ENCODE measurements at places on chromosomes 2 and 18. TPM values are rescaled to one million over a fixed set of nuclear protein-coding genes. Genes with fewer than 3 reads are reported as not detected.

Gene ANKRD62
- total RNA-seq, result not detected

Gene NTSR2
- total RNA-seq, result not detected

Gene MBD1
- 29.7 TPM for total RNA-seq

Gene CHRNG
- not detected for total RNA-seq

Gene TNFAIP6
- not detected for total RNA-seq

DNA sequence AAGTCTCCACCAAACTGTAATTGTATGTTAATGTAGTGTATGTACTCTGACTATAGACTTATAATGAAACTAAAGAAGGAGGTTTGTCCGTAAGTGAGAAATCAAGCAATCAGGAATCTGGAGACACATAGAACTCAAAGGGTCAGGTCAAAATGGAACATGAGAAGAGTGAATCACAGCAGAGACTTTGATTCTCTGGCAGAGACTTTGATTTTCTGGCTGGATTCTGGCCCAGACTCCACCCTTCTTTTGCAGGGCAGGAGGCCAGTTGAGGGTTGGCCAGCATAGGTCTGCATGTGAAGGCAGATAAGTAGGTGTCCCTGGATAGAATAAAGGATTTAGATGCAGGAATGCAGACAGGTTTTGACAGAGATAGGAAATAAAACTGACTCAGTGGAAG lies 11.0 kb upstream of the NCKAP5 start:
- no peak overlapping the region for H3K4me3 ChIP-seq
- no peaks in the 10 kb centered on the region for H3K27me3 ChIP-seq
- peaks cover 12% of the 10 kb centered on the region for H3K4me1 ChIP-seq
- H3K36me3 ChIP-seq, result no peaks in the 10 kb centered on the region
- DNase-seq, result peak; percentile 65

- no peak overlapping the region for H3K4me3 ChIP-seq
- no peak for DNase-seq
- H3K27me3 ChIP-seq, result no peaks in the 10 kb centered on the region
- H3K27ac ChIP-seq, result no peak overlapping the region
Measured at GRCh38 chr18:11802586-11802985, 48.6 kb upstream of the CHMP1B start.

- H3K27ac ChIP-seq, result no peak overlapping the region
- H3K4me1 ChIP-seq, result no peaks in the 10 kb centered on the region
- no peak for DNase-seq
- H3K4me3 ChIP-seq, result no peak overlapping the region
- H3K27me3 ChIP-seq, result no peaks in the 10 kb centered on the region
Measured at GRCh38 chr18:38539371-38539770, 973.8 kb upstream of the CELF4 start.

- no peaks in the 10 kb centered on the region for H3K27me3 ChIP-seq
- peak overlapping the region; percentile 16 for H3K4me3 ChIP-seq
- H3K36me3 ChIP-seq, result no peaks in the 10 kb centered on the region
- no peak overlapping the region for H3K27ac ChIP-seq
Measured at GRCh38 chr2:24919037-24919505, 966 bp downstream of the ADCY3 start.

GRCh38 chr2:6072768-6073167 lies 380.6 kb downstream of the SOX11 start:
- no peaks in the 10 kb centered on the region for H3K4me1 ChIP-seq
- no peak for DNase-seq
- no peak overlapping the region for H3K27ac ChIP-seq
- no peak overlapping the region for H3K4me3 ChIP-seq
- no peaks in the 10 kb centered on the region for H3K36me3 ChIP-seq
- no peaks in the 10 kb centered on the region for H3K27me3 ChIP-seq

DNA sequence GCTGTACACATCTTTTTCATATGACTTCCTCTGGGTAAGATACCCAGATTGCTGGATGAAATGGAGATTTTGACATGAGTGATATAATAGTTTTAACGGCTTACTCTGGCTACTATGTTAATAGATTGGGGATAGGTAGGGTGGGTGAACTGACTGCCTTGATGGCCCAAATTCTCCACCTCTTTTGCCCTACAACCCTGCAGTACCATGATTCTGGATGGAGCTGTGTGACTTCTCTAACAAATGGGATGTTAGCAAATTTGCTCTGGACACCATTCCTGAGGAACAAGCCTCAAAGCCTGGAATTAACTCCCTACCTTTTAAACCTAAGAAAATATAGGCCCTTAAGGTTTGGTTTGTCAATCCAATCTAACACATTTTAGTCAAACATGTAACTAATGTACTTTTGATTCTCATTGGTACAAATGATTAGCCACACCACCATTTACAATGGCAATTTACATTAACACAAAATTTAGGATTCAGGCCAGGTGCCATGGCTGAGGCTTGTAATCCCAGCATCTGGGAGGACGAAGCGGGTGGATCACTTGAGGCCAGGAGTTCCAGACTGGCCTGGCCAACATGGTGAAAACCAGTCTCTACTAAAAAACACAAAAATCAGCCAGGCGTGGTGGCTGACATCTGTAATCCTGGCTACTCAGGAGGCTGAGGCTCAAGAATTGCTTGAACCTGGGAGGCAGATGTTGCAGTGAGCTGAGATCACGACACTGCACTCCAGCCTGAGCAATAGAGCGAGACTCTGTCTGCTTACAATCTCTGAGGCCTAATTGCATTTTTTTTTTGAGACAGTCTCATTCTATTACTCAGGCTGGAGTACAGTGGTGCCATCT lies 12.8 kb downstream of the CLK1 start:
- H3K36me3 ChIP-seq, result peaks cover 59% of the 10 kb centered on the region
- H3K4me1 ChIP-seq, result no peaks in the 10 kb centered on the region
- DNase-seq, result no peak

GRCh38 chr2:104745846-104746245 lies 108.1 kb upstream of the POU3F3 start:
- no peak overlapping the region for H3K4me3 ChIP-seq
- no peak overlapping the region for H3K27ac ChIP-seq
- no peak for DNase-seq
- H3K36me3 ChIP-seq, result no peaks in the 10 kb centered on the region
- H3K27me3 ChIP-seq, result no peaks in the 10 kb centered on the region

- H3K4me1 ChIP-seq, result peaks cover 31% of the 10 kb centered on the region
Measured at GRCh38 chr2:164835302-164835701, 6.3 kb downstream of the COBLL1 start.

GRCh38 chr18:5630057-5630899 lies 86.5 kb upstream of the EPB41L3 start:
- H3K27ac ChIP-seq, result no peak overlapping the region
- H3K4me3 ChIP-seq, result peak overlapping the region; percentile 53
- peak; percentile 79 for DNase-seq
- peaks cover 14% of the 10 kb centered on the region for H3K4me1 ChIP-seq
- no peaks in the 10 kb centered on the region for H3K27me3 ChIP-seq

DNA sequence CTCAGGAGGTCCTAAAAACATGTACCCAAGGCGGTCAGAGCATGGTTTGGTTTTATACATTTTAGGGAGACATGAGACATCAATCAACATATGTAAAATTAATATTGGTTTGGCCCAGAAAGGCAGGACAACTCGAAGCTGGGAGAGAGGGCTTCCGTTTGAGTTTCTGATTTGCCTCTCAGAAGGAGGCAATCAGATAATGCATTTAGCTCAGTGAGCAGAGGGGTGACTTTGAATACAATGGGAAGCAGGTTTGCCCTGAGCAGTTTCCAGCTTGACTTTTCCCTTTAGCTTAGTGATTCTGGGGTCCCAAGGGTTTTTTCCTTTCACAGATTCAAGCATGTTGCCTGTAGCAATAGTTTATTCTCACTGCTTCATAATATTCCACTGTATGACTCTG lies 12.6 kb downstream of the SPOPL start:
- no peak for DNase-seq
- H3K27me3 ChIP-seq, result no peaks in the 10 kb centered on the region
- H3K4me1 ChIP-seq, result no peaks in the 10 kb centered on the region

DNA sequence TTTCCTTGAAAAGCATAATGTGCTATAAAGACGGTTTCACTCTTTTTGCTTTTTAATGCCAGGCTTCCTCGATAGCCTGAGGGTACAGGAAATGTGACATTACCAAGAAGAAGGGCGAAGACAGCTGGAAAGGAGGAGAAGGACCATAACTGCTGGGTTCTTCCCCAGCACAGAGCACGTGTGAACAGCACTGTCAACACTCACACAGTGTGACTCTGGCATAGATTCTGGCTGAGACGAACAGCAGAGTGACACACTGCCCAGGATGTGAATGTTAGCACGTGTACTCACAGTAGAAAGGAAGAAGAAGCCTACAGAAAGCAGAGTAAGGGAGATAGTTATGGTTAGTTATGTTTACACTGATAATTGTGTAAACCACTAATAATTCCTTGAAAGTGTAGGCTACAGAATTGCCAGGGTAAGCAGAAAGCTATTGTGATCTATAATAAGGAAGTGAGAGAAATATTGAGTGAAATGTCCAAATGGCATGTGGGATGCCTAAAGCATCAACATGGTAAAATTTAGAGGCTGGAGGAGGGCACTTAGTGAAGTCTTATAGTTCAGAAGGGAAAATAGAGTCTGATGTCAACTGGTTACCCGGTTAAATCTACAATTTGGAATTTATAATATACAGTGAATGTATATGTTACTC lies 198.2 kb downstream of the DLGAP1 start:
- no peak for DNase-seq
- H3K27me3 ChIP-seq, result no peaks in the 10 kb centered on the region
- H3K4me3 ChIP-seq, result no peak overlapping the region
- H3K4me1 ChIP-seq, result no peaks in the 10 kb centered on the region
- no peak overlapping the region for H3K27ac ChIP-seq
- H3K36me3 ChIP-seq, result no peaks in the 10 kb centered on the region
